ENCODE measurements at places on chromosomes 12 and 14. TPM values are rescaled to one million over a fixed set of nuclear protein-coding genes. Genes with fewer than 3 reads are reported as not detected.

RAD9B gene
- 0.44 TPM for total RNA-seq

FAM222A gene
- total RNA-seq = 5.4 TPM

STON2 gene
- 54.0 TPM for total RNA-seq

TAS2R19 gene
- 1.2 TPM for total RNA-seq

HIGD1C gene
- not detected for total RNA-seq

NFYB gene
- 9.3 TPM for total RNA-seq

PIANP gene
- not detected for total RNA-seq

NID2 gene
- total RNA-seq = 2.3 TPM

SH2B3 gene
- 1.8 TPM for total RNA-seq

P3H3 gene
- 1.7 TPM for total RNA-seq

PLEKHG7 gene
- total RNA-seq = 0.28 TPM

TCTN1 gene
- 13.0 TPM for total RNA-seq

CPSF6 gene
- 36.1 TPM for total RNA-seq

OLR1 gene
- 0.24 TPM for total RNA-seq

RASSF9 gene
- 4.6 TPM for total RNA-seq

APOF gene
- not detected for total RNA-seq

TC2N gene
- 52.5 TPM for total RNA-seq

PAX9 gene
- total RNA-seq = 83.6 TPM

All from esophagus mucosa (tissue), 1 donor.